ENCODE measurements at places on chromosomes 5 and 9.

- no peak for DNase-seq
Observed at GRCh38 chr5:127697894-127698600, 5.1 kb upstream of the CCDC192 start.

- DNase-seq: no peak
Observed at GRCh38 chr9:78118742-78119473, 87.3 kb upstream of the GNAQ start.

GRCh38 chr5:17381932-17382331 lies 116.1 kb upstream of the TAF11L2 start:
- no peak for DNase-seq

GRCh38 chr9:108060175-108060574 lies 570.6 kb upstream of the KLF4 start:
- no peak for DNase-seq

Measured in stimulated activated CD8-positive, alpha-beta memory T cell treated with anti-CD3 and anti-CD28 coated beads, Interleukin-2, amount 100 ng/mL, for 1 hour (primary cell).